Right renal pelvis (tissue), 4 donors: ENCODE measurements at places on chromosomes 4 and X. TPM values are rescaled to one million over a fixed set of nuclear protein-coding genes. Genes with fewer than 3 reads are reported as not detected.

SHROOM2 gene
- 20.7 TPM for polyA plus RNA-seq

SRPK3 gene
- 1.5 TPM for polyA plus RNA-seq

LEF1 gene
- polyA plus RNA-seq = 72.5 TPM

USP26 gene
- polyA plus RNA-seq = not detected

CC2D2A gene
- 47.8 TPM for polyA plus RNA-seq

UPF3B gene
- polyA plus RNA-seq = 30.2 TPM

GPR173 gene
- polyA plus RNA-seq = 14.5 TPM

FAM47E gene
- polyA plus RNA-seq = 9.6 TPM

FREM3 gene
- polyA plus RNA-seq = 0.19 TPM

ADH7 gene
- polyA plus RNA-seq = not detected

GYG2 gene
- 17.2 TPM for polyA plus RNA-seq

TRIML2 gene
- not detected for polyA plus RNA-seq

ADGRG2 gene
- 13.1 TPM for polyA plus RNA-seq

DNA sequence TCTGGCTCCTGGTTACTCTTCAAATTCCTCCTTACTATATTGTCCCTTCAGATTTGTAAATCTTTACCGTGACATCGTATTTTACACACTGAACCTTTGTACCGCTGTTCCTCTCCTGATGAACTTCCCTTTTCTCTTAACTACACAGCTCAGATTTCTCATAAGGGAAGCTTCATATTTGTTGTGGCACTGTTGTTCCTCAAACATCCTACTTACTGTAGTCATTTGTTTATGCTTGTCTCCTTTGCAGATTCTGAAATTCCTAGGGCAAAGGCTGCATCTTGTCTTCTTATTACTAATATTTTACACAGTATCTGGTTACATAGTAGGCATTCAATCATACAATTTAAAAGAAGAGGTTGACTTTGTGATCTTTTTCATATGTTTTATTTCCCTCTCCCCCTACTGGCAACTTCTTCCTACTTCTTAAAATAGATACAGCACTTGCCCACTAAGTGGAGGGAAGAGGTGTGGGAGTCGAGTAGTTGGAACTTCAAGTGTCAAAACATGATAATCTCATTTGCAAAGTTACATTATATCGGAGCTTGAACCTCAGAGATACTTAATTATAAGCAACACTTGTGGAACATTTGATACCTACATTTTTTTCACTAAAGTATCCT is 50.0 kb downstream of the TET2 start:
- DNase-seq = no peak

DNA sequence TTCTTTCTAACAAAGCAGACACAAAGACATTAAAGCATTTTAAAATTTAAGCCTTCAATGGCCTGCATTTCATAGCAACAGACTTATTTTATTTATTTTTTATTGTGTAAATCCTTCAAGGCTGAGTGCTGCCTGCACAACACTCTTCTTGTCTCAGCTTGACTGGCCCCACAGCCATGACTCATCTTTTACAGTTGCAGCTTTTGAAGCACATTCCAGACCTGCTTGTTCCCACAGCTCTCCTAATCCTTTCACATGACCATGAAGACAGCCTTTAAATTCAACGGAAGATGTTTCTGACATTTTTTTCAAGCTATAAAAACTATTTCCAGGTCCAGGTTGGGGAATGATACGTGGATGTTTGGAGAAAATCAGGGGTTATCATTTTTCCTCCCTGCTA is 276.9 kb upstream of the TACR3 start:
- DNase-seq = no peak

DNA sequence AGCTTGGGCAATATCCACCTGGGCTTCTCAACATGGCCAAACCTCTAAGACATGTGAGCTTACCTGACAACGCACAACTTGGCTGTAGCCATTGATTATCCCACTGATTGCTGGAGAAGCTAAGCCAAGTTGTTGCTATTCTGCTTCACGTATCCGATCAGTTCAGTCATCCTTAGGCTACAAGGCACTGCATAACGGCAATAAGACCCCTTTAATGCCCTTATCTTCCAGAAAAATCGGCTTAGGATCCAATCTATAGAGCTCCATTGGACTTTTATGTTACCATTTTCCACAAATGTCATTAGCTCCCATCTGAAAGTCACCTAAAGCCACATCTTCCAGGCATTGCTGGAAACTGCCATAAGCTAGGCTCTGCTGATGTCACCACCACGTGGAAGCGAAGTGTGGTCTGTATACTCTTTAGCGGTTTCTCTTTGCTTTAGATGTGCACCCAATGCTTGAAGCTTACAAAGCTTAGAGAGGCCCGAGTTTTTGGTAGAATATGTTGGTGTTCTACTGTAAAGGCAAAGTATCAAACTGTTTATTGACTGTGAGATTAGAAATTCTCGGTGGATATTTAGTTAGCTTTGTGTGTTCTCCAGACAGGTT is 163.1 kb downstream of the CPE start:
- DNase-seq = no peak

- peak; percentile 53 for DNase-seq
Measured at GRCh38 chr4:15805583-15806517, 27.7 kb downstream of the CD38 start.

DNA sequence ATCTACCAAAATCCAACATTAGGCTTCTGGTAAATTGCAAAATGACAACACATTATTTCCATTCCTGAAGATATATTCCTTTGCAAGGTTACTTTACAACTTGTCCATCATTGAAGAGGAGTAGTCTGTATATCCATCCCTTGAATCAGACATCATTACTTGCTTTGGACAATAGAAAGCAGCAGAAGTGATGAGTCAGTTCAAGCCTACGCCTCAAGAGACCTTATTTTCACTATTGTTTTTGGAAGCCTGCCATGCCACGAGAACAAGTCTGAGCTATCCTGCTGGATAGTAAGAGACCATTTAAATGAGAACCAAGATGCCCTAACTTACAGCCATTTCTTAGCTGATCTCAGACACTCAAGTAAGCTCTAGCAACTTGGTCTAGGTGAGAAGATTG is 246.0 kb upstream of the HHIP start:
- no peak for DNase-seq

DNA sequence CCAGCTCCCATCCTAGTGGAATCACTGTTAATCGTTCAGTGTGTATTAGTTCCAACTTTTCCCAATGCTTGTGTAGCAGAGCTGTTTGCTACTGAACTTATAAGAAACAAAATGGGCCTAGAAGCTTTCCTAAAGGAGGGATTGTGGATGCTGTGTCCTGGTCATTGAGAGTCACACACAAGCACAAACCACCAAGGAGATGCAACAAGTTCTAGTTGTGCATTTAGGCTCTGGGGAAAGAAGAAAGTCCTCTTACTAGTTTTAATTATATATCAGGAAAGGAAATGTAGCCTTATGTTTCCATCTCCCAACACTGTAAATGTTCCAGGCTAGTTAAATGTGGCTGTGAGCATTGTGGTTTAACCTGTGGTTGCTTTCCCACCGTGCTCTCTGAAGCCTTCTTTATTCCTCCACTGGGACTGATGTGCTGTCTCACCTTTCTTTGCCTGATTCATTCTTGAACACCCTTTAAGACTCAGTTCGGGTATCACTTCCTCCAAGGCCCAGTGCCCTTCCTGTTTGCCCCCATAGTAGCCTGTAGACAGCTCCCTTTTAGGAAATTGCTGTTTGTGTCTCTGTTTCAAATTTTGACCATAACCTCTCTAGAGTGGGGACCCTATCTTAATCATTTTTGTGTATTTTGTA is 34.3 kb downstream of the ATP10D start:
- no peak for DNase-seq

- no peak for DNase-seq
Measured at GRCh38 chrX:13522811-13523210, 46.6 kb upstream of the EGFL6 start.

DNA sequence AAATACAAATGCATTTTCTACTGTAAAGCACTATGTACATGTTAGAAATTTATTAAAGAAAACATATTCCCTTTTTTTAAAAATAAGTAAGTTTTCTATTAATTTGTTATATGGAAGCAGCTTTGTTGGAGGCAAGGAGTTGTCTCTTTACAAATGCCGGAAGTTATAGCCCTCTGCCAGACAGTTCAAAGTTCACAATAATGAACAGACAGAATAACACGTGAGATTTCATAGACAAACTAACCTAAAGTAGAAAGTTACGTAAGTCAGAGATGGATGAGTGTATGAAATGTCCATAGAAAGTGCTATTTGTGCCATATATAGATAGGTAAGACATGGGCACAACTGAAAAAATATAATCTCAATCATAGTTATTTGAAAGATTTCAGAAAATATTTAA is 43.9 kb upstream of the NEIL3 start:
- DNase-seq = no peak

- no peak for DNase-seq
Measured at GRCh38 chr4:155307731-155308277, 69.0 kb downstream of the MAP9 start.

DNA sequence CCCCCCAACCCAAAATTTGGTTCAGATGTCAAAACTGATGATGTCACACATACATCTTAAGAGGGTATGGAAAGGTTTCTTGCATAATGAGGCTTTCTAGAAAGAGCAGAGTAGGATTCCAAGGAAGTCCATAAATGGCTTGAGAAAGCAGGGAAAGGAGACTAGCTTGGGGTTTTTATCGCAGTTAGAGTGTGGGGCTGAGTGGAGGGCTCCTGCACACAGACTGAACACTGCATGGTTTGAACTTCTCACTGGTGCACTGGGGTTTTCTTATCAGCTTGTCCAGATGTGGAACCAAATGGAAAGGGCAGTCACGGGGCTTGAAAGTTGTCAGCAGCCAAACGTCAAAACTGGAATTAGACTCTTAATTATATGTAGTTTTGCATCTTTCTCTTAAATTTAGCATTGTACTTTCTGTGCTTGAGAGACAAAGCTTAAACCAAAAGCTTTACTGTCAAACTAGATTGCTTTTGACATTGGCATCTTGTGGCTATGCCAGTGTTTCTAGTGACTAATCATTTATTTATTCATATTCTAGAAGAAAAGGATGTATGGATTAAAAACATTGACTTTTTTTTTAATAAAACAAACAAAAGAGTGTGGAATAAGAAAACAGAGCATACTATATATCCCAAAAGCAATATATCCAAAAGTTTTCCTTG is 78.3 kb upstream of the STIM2 start:
- no peak for DNase-seq

DNA sequence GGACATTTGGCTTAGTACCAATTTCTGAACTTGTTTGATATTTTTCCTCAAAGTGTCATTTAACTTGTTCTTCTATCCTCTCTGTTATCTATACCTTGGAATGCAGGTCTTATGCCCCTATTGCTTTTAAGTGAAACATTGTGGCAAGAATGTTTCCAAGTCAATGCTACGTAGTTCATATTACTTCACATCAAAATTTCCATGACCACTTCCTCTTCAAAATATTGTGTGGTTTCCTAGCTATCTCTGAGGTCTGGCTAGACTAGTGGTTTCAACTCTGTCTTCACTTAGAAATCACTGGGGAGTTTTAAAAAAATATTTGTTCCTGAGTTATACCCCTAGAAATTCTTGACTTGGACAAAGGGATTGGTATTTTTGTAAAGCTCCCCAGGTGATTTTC is 20.2 kb upstream of the RASGEF1B start:
- no peak for DNase-seq

- no peak for DNase-seq
Measured at GRCh38 chrX:150692296-150692695, 900 bp upstream of the MTMR1 start.

GRCh38 chrX:45240301-45240700 is 39.6 kb upstream of the DIPK2B start:
- DNase-seq = no peak

DNA sequence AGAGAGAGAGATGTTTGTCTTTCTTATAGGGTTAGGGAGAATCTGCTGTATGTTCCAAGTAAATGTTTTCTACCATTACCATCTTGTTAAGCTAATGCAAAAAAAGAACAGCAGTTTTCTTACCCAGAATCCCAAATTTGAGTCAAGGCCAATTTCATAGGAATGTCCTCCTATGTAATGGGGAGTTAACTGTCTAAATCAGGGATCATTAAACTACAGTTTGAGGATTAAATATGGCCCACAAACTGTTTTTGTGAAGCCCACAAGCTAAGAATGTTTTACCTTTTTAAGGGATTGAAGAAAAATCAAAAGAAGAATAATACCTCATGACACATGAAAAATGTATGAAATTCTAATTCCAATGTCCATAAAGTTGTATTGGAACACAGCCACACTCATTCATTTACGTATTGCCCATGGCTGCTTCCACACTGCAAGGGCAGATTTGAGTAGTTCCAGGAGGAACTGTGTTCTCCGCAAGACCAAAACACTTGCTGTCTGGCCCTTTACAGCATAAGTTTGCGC is 113.2 kb upstream of the SPRY1 start:
- DNase-seq = no peak

DNA sequence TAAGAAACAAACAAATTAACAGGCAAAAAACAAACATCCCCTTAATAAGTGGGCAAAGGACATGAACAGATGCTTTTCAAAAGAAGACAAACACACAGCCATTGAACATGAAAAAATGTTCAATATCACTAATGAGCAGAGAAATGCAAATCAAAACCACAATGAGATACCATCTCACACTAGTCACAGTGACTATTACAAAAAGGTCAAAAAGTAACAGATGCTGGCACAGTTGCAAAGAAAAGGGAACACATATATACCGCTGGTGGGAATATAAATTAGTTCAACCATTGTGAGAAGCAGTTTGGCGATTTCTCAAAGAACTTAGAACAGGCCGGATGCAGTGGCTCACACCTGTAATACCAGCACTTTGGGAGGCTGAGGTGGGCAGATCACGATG is 146.1 kb upstream of the NEIL3 start:
- DNase-seq = no peak

DNA sequence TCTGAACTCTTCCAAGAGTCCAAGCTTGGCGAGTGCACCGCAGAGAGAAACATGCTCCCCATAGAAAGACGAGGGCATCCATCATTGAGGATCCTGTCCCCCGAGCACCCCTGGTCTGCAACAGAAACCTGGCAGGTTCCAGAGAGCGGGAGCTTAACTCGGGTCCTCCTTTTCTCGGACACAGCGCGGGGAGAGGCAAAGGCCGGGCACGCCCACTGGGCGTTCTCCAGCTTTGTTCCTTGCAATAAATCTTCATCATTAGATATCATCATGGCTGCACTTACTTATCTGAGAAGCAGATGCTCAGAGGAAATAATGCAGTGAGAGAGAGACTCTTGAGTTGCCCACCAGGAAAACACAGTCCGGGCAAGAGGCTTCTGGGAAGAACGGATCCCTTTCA is 90.1 kb upstream of the PSAPL1 start:
- no peak for DNase-seq

- no peak for DNase-seq
Measured at GRCh38 chr4:158172261-158173258, at the start of gene GASK1B. Gene GASK1B (minus strand): TSS chr4:158173025. CDS start chr4:158171375, 1,650 bp downstream.

DNA sequence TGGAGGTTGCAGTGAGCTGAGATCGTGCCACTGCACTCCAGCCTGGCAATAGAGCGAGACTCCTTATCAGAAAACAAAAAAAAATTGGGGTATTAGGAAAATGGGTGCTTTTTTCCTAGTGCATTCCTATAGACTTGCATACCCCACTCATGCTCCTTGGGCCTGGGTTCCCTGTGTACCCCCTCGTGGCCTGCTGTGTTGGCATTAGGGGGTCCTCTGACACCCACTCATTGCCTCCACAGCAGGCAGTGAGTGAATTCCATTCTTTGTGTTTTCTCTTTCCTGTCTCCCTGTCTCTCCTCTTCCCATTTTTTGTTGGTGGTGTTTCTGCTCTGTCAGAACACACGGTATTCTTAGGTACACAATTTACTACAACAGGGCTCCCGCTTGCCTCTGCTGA is 42.8 kb downstream of the TNIP2 start:
- DNase-seq = no peak
